Lower leg skin (tissue), 4 donors: ENCODE measurements at places on chromosomes 1 and 21.
A peak's percentile ranks its signal among the peaks of the same experiment; 100 is the strongest.

GRCh38 chr1:236120721-236121153 lies 21.6 kb upstream of the GPR137B start:
- no peak for DNase-seq

- no peak for DNase-seq
These were observed 39.6 kb downstream of the NUF2 start for GRCh38 chr1:163361123-163361934.

- no peak for DNase-seq
These were observed 780.6 kb downstream of the LTN1 start for GRCh38 chr21:28212061-28212460.

GRCh38 chr1:181083842-181084605 lies 4.5 kb upstream of the IER5 start:
- DNase-seq: peak; percentile 86

GRCh38 chr1:214285610-214286440 lies 4.9 kb downstream of the SMYD2 start:
- DNase-seq: no peak

DNA sequence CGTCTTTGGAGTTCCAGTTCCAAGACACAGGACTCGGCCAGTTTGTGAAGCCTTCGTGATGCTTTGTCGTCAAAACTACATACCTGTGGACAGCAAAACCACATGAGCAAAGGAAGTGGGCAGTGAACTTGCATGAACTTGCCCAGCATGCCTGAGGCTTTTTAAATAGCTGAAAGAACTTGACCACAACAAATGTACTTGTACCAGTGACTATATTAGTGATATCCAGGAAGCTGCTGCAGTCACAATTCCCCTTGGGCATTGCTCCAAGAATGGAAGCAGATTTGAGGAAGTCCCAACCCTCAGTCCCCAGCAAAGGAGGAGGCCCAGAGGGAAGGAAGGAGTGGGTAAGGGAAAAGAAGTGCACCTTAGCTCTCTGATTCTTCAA lies 2.6 kb downstream of the FUCA1 start:
- no peak for DNase-seq

DNA sequence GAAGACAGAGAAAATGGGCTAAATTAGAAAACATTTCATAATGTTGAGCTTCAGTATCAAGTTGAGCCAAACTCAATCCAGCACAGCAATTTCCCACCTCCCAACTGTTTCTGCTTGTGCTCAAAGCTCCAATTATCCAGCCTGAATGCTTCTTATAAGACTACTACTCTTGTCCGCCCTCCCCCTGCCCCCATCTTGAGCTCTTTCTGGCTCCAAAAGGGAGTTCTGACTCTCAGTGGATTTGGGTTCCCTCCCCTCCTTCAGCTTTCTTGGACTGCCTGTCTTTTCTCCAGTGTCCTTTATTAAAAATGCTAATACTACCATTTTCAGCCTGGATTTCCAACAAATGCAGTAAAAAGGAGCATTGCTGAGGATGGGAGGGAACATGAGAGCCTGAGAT lies 174.8 kb downstream of the ASTN1 start:
- DNase-seq: no peak

GRCh38 chr1:47569681-47570470 lies 132.0 kb downstream of the FOXD2 start:
- DNase-seq: no peak
